SJSA1 (cell line): ENCODE measurements at places on chromosomes 3 and 15. TPM values are rescaled to one million over a fixed set of nuclear protein-coding genes. Genes with fewer than 3 reads are reported as not detected.

GRCh38 chr3:72164635-72164978, 379.7 kb upstream of the PROK2 start:
- DNase-seq: no peak
- no peaks in the 10 kb centered on the region for H3K36me3 ChIP-seq
- no peaks in the 10 kb centered on the region for H3K4me1 ChIP-seq
- H3K4me3 ChIP-seq: no peak overlapping the region
- no peak overlapping the region for H3K27ac ChIP-seq
- no peaks in the 10 kb centered on the region for H3K27me3 ChIP-seq

DNA sequence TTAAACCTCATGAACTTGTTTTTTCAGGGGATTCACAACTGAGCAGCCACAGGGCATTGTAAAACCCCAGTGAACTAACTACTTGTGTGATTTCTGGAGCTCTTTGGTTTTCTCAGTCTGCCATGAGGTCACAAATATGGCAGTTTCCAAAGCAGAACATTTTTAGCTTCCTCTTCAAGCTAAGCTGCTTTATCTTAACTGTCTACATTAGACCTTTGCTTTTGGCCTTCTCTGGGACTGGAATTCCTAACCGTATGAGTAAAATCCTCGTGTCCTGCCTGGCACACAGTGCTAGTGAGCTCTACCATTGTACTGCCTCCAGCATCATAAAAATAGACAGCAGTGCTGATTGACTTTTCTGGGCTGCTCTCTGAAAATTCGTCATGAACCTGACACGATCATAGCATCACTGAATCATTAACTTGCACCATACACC, 22.1 kb downstream of the CDIN1 start:
- DNase-seq: no peak
- no peak overlapping the region for H3K4me3 ChIP-seq
- H3K27me3 ChIP-seq: no peaks in the 10 kb centered on the region; the same call in 1 of the 2 replicates
- H3K36me3 ChIP-seq: no peaks in the 10 kb centered on the region

- no peaks in the 10 kb centered on the region for H3K27me3 ChIP-seq
- no peak overlapping the region for H3K27ac ChIP-seq
- peaks cover 67% of the 10 kb centered on the region for H3K36me3 ChIP-seq
- H3K4me3 ChIP-seq: no peak overlapping the region
- peaks cover 51% of the 10 kb centered on the region for H3K4me1 ChIP-seq
Observed at GRCh38 chr15:39596358-39597051, 15.6 kb downstream of the THBS1 start.

- peaks cover 5% of the 10 kb centered on the region; the same call in 1 of the 2 replicates for H3K36me3 ChIP-seq
- peaks cover 49% of the 10 kb centered on the region for H3K4me1 ChIP-seq
- H3K27ac ChIP-seq: peak overlapping the region; percentile 60
Observed at GRCh38 chr3:172201870-172202236, 162.5 kb downstream of the FNDC3B start.

GRCh38 chr3:29265509-29266072, 15.3 kb upstream of the RBMS3 start:
- no peaks in the 10 kb centered on the region for H3K36me3 ChIP-seq
- no peak for DNase-seq
- H3K27ac ChIP-seq: no peak overlapping the region
- no peak overlapping the region for H3K4me3 ChIP-seq
- H3K4me1 ChIP-seq: no peaks in the 10 kb centered on the region

DNA sequence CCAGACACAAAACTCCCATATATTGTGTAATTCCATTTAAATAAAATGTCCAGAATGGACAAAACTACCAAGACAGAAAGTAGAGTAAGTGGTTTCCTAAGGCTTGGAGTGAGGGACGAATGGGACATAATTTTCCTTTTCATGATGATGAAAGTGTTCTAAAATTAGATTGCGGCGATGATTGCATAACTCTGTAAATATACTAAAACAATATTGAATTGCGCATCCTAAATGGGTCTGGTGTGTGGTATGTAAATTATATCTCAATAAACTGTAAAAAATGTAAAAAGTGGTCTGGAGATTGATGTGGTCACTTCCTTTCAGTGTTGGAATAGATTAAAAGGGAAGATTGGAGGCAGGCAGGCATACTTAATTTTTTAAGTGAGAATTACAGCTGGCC, 105.9 kb upstream of the KCNAB1 start:
- no peak overlapping the region for H3K27ac ChIP-seq
- no peak for DNase-seq
- H3K4me3 ChIP-seq: no peak overlapping the region
- no peaks in the 10 kb centered on the region for H3K4me1 ChIP-seq

GRCh38 chr3:70433091-70433490, 120.7 kb upstream of the MDFIC2 start:
- H3K4me3 ChIP-seq: no peak overlapping the region
- H3K27ac ChIP-seq: no peak overlapping the region
- peak; percentile 14 for DNase-seq
- H3K27me3 ChIP-seq: no peaks in the 10 kb centered on the region
- no peaks in the 10 kb centered on the region for H3K36me3 ChIP-seq

DNA sequence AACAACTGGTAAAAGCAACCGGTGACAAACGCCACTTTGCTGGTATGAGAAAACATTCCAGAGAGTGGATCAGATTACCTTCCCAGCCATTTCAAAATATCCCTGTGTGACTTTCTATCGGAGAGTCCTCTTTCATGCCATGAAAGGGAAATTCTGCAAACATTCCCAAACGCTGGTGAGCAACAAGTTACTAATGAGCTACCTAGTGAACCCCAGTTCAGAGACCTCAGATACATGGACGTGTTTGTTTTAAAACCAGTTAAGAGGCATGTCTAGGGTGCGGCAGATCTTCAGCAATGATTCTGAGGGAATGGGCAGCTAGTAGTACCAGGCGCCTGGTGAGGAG, 418.2 kb upstream of the NR2F2 start:
- H3K27me3 ChIP-seq: no peaks in the 10 kb centered on the region
- H3K27ac ChIP-seq: no peak overlapping the region
- no peaks in the 10 kb centered on the region for H3K4me1 ChIP-seq
- no peak overlapping the region for H3K4me3 ChIP-seq
- DNase-seq: no peak

GRCh38 chr3:4517643-4518311, 24.6 kb downstream of the ITPR1 start:
- no peak overlapping the region for H3K27ac ChIP-seq
- no peak for DNase-seq
- no peak overlapping the region for H3K4me3 ChIP-seq
- H3K27me3 ChIP-seq: no peaks in the 10 kb centered on the region
- H3K4me1 ChIP-seq: no peaks in the 10 kb centered on the region
- no peaks in the 10 kb centered on the region for H3K36me3 ChIP-seq

- H3K4me1 ChIP-seq: peaks cover 26% of the 10 kb centered on the region
- DNase-seq: peak; percentile 50
- no peak overlapping the region for H3K27ac ChIP-seq
- H3K27me3 ChIP-seq: no peaks in the 10 kb centered on the region
- no peak overlapping the region for H3K4me3 ChIP-seq
Observed at GRCh38 chr15:66872405-66872804, 170.4 kb downstream of the SMAD6 start.

- no peaks in the 10 kb centered on the region for H3K36me3 ChIP-seq
- peaks cover 43% of the 10 kb centered on the region for H3K4me1 ChIP-seq
- peak; percentile 60 for DNase-seq
- H3K4me3 ChIP-seq: no peak overlapping the region
- no peaks in the 10 kb centered on the region for H3K27me3 ChIP-seq
Observed at GRCh38 chr3:190197346-190197763, 76.7 kb upstream of the P3H2 start.

The CX3CR1 gene
- total RNA-seq: not detected in 2 replicates
